ENCODE measurements at places on chromosomes 11 and 22.

- no peak for DNase-seq
These were observed 430.6 kb downstream of the BUD13 start for GRCh38 chr11:116342148-116342547.

- DNase-seq, result no peak
These were observed 103.8 kb downstream of the STIM1 start for GRCh38 chr11:3959015-3959902.

- DNase-seq, result no peak
These were observed 24.3 kb upstream of the PPFIA1 start for GRCh38 chr11:70246196-70246595.

- DNase-seq, result no peak
These were observed 181.1 kb downstream of the CTTN start for GRCh38 chr11:70579316-70579955.

- no peak for DNase-seq
These were observed 181.4 kb downstream of the BCR start for GRCh38 chr22:23361676-23362075.

DNA sequence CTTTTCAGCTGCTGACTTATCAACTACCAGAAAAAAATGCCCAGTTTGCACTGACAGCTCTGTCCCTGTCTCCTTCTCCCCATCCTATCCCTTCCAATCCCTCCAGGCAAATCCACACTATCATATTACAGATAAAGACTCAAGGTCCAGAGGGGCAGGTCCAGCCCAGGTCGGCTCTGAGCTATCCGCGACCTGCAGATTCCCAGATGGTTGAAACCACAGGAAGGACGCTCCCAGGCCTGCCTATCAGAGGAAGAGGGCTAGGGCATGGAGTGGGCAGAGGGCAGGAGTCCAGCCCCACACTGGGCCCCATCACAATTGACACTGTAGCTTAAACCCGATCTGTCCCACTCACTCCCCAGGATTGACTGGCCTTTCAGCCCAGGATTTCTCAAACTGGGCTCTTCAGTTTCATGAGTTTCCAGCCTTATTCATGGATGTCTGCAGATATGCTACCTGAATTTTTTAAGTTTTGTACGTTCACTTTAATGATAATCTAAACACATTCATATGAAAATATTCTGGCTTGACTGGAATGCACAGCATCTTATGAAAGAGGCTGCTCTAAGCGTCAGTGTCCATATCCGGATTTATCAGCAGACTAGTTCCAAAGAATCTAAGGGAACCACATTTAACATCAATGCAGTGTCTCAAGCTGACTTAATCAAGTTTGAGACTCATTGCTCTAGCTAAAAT, 16.4 kb upstream of the FCHSD2 start:
- no peak for DNase-seq

- no peak for DNase-seq
These were observed 35.8 kb upstream of the FIBIN start for GRCh38 chr11:26958005-26958701.

DNA sequence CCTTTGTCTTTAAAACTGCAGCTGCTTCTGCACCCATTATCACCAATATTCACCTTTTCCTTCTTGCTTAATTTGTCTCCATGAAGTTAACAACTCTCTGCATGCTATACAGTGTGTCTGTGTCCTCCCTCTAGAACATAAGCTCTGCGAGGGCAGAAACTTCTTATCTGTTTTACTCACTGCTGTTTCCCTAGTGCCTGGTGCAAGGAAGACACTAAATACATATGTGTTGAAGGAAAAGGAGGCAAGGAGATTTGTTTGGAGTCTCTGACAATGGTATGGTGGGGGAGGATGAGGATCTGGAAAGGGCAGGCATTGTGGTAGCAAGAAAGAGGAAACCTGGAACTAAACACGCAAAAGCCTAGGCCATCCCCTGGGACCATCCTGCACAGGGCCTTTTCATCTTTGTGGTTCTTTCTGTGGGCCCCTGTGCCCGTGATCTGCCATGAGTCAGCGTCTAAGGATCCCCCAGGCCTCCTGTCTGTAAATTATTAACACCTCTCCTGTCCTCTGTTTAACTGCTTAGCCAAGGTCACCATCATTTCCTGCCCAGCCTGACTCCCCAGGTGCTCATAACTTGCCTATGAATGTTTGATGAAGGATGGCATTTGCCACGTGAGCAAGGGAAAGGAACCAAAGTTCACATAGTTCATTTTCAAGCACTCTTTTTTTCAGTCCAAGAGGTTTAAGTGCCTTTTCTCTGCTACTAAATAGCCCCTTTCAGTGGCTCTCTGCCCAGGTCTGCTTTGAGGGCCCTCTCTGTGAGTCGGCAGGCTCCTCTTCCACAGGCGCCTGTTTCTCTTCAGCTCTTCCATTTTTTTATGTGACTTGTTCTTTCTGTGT, 131.1 kb downstream of the RASSF10 start:
- DNase-seq, result no peak
